Stimulated activated CD4-positive, alpha-beta T cell treated with anti-CD3 and anti-CD28 coated beads, Interleukin-12 subunit alpha, Interleukin-12 subunit beta, amount 100 ng/mL, for 24 hours (primary cell): ENCODE measurements at places on chromosomes 4 and X.

DNA sequence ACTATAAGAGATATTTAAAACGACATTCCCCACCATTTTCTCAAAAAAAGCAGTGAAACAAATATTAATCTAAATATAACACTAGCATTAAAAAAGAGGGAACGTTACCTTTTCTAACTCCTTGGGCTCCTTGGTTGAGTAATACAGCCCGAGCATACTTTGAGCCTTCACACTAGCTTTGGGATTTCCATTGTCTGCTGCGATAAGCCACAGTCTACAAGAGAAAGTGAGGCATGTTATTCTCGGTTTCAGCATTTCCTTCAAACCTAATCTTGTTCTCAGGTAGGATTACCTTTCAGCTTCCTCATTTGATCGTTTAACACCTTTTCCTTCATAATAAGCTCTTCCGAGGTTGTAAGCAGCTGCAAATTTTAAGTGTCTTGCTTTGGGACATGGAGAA lies 21.7 kb downstream of the LRP2BP start:
- no peak for DNase-seq

DNA sequence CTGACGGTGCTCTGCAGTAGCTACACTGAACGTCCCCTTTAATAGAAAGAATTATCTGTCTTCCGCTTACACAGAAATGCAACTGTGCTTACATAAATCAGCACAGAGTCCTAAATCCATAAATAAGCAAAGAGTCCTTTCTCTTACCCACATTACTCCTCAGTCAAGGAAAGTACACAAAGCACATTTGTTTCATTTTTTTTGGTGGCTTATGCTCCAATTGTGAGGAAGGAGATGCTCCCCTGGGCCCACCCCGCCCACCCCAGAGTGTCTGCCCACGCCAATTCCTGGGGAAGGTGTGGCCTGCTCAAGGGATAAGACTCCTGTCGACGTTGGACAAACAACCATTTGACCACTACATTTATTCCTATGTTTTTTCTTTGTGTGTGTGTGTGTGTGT lies 53.8 kb downstream of the CPLX1 start:
- no peak for DNase-seq

- DNase-seq = no peak
Observed at GRCh38 chrX:45134775-45135174, 65.9 kb downstream of the DIPK2B start.

- DNase-seq = no peak
Observed at GRCh38 chr4:121192013-121192412, 27.9 kb upstream of the TNIP3 start.

DNA sequence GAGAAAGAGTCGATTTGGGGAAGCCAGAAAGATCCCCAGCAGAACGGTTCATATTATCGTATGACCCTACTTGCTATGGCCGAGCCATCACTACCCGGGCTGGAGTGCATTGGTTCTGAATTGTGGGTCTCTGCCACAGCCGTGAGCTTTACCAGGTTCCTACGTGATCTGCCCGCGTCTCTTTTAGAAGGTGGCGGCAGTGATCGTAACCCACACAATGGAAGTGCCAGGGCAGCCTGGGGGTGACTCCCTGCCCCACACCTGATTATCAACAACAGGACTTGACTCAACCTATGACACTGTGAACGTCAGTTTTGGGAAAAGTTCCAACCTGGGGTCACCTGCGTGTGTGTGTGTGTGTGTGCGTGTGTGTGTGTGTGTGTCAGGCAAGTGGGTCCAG lies 90.8 kb downstream of the SHOX start:
- no peak for DNase-seq

GRCh38 chr4:138118270-138118669 lies 123.9 kb downstream of the SLC7A11 start:
- DNase-seq = no peak

- DNase-seq = no peak
Observed at GRCh38 chr4:120991885-120992284, 69.4 kb upstream of the PRDM5 start.

DNA sequence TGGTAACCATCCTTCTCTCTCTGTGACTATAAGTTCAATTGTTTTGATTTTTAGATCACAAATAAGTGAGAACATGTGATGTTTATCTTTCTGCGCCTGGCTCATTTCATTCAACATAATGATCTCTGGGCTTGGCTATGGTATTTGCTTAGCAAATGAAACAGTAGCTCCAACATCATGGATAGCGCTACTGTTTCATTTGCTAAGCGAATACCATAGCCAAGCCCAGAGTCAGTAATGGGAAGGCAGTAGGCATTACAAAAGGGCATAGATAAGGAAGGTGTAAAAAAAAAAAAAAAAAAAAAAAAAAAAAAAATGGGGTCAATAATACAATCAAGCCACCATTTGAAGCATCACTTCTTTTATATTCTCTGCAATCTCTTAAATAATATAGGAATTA lies 469.0 kb upstream of the ATOH1 start:
- no peak for DNase-seq

GRCh38 chr4:2036866-2037265 lies 22.3 kb upstream of the NAT8L start:
- no peak for DNase-seq

DNA sequence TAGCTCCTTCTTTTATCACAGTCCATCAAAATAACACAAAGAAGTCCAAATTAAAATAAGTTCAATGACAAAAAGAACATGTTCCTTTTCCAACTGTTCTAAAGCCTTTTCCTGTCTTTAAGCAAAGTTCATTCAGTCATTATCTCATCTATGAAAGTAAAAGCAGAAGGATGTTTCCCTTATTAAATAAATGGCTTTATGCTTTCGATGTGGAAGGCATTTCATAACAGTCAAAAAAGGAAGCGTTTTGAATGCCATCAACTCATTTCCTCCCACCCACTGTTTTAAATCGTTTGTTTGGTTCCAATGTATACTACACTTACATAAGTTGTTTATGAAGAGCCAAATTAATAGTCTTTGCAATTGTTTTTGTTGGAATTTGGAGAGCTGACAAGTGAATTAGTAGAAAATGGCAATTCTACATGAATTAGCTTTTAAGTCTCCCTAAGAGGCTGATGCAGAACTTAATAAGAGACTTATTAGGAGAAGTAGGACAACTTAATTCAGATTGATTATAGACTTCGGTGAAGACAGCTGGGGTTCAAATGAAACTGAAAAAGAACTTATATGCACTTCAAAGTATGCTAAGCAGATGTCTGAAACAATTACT lies 392.6 kb upstream of the FTHL17 start:
- no peak for DNase-seq

DNA sequence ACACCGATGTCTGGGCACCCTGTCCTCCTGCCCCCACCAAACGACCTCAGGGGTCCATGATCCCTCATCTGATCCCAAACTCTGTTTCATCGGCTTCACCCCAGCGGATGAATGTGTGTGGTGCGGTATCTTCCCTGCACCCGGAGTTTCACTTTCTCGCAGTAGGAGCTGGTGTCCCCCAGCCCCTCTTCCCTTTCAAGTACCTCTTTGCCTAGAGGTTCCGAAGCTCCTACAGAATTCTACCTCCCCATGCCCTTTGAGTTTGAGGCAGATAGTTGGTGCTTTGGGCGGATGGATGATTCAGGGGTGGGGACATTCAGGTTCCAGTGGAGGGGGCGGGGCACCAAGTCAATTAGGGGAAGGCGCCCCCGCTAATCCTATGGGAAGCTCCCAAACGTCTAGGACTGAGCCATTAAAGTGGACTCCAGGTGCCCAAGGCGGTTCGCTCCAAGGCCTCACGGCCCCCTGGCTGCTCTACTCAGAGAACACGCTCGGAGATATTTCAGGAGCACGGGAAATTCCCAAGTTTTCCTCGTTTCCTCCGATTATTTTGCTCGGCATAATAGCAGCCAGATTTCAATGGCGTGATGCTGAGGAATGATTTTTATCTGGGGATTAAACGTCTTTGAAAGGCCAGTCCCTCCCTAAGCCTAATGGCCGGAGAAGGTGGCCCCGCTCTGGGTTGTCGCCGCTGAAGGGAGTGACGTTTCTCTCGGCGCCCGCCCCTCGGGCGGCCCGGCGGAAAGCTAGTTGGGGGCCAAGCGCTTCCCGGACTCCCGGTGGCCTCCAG lies 1.3 kb downstream of the MSX1 start:
- DNase-seq = no peak

GRCh38 chrX:135543172-135543571 lies 22.7 kb downstream of the INTS6L start:
- DNase-seq = no peak

- no peak for DNase-seq
Observed at GRCh38 chr4:17066972-17067371, 168.5 kb upstream of the LDB2 start.

GRCh38 chrX:150574559-150575418 lies 6.4 kb downstream of the MTM1 start:
- DNase-seq = no peak

DNA sequence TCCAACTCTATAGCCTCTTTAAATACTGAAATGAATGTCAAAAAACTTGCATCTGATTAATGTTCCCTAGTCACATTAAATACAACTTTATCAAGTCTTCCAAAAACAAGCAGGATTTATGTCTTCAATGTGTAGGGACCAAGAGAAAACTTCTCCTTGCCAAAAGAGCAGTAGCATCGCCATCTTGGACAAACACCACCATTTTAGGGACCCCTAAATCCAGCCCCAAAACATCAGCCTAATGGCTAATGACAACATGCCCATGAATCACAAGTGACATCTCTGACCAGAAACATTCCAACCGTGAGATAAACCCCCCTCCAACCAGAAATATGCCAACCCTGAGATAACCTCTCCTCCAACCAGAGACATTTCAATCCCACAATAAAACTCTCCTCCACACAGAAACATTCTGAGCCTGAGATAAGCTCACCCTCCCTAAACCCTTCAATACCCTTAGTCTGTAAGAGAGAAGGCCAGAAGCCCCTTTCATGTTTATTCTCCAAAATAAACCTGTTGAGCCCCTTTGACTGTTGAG lies 697.4 kb downstream of the TRAM1L1 start:
- no peak for DNase-seq

DNA sequence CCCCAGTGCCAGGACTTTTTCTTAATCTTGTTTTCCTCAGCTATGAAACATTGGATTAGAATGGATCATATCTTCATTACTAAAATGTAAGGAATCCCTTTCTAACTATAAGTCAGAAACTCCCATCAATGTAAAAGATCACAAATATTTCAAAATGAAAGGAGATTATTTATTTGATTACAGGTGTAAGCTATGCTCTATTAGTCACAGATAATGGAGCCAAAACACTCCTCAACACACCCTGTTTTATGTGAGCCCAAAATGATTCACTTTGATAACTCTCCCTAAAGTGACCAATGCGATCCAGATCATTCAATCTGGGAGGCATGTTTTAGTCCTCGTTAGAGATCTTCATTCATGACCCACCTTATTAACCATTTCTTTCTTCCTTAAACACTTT lies 566.7 kb upstream of the TENM3 start:
- no peak for DNase-seq

DNA sequence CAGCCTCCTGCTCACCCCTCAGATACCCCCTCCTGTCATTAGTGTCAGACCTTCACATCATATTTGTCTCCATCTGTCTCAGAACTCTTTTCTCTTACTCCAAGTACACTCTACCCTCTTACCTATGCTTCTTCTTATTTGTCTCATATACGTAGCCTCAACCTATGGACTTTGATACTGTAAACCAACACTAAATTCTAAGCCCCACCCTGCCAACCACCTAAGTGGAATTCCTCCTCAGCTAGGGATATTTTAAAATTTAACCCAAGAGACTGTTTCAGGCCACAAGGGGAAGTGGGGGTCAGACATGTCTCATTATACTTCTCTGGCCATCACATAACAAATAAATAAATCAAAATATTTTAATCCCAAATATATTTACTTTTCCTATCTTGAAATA lies 778.1 kb upstream of the GRID2 start:
- DNase-seq = no peak

- DNase-seq = no peak
Observed at GRCh38 chrX:39150220-39150619, 349.0 kb downstream of the MID1IP1 start.

- DNase-seq = no peak
Observed at GRCh38 chr4:23686169-23686897, 203.5 kb downstream of the PPARGC1A start.

DNA sequence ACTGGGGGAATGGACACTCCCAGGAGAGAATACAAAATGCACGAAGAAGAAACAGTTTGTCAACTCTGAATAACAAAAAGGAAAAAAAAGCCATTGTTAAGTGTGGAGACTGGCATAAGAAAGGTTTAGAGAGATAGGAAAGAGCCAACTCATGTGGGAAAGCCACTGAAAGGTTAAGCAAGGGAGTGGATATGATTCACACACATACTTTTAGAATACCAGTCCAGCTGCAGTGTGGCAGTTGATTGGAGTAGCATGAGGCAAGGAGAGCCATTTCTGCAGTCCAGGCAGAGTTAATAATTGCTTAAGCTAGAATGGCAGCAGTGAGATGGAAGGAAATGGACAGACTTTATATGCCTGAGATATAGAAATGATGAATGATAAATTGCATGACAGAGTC lies 36.9 kb upstream of the ADAD1 start:
- no peak for DNase-seq

GRCh38 chr4:122762520-122762919 lies 30.0 kb downstream of the BBS12 start:
- DNase-seq = no peak

GRCh38 chr4:84503495-84504437 lies 4.7 kb upstream of the NKX6-1 start:
- no peak for DNase-seq

GRCh38 chr4:38664706-38665401 lies 855 bp downstream of the KLF3 start:
- DNase-seq = peak; percentile 31

DNA sequence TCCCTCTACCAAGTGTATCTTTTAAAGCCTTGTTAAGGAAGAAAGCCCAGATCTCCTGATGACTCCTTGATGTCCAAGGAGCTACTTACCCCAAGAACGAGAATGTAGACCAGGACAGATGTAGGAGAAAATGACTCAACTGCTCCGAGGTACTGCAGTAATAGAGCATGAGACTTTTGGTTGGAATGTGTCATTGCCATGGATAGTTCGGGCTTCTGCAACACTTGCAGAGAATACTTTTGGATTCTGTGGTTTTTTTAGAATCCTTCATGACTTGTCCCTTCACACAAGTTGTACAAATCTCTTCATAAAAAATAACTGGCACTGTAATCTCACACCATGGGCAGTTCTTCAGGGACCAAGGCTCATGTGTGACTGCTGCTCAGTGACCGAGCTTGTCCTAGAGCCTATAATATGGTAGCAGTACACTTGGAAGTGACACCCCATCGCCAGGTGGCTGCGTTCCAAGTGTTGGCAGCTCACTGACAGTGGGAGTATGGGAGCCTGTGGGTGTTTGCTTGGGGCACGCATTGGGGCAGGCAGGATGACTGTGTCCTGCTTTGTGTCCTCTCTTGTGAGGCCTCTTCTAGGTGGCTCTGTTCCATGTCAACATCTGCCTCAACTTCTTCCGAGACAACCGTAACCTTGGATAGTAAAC lies 87.9 kb upstream of the WDR1 start:
- DNase-seq = no peak

- no peak for DNase-seq
Observed at GRCh38 chr4:41853973-41854372, 81.3 kb upstream of the TMEM33 start.

DNA sequence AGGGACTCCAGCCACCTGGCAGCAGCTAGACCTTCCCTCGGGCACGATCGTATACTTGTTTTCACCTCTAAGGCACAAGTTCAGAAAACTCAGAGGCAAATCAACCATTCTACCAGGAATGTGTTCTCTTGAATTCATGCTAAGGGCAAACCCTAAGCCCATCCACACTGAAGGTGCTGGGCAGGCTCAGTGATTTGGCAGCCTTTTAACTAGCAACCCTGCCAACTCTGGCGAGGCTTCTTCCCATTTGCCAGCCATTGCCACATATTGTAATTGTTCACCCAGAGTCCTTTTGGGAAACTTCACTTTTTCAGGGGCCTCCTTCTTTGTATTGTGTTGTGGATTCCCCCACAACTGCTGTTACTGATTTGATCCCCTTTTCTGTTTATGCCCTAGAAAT lies 298.6 kb upstream of the LDB2 start:
- DNase-seq = no peak
